ENCODE measurements at places on chromosomes 4 and X. TPM values are rescaled to one million over a fixed set of nuclear protein-coding genes. Genes with fewer than 3 reads are reported as not detected.

The CWH43 gene
- not detected for total RNA-seq

The SEC31A gene
- total RNA-seq = 309 TPM

The MAGEA12 gene
- total RNA-seq = not detected

The HS6ST2 gene
- total RNA-seq = 0.32 TPM

DNA sequence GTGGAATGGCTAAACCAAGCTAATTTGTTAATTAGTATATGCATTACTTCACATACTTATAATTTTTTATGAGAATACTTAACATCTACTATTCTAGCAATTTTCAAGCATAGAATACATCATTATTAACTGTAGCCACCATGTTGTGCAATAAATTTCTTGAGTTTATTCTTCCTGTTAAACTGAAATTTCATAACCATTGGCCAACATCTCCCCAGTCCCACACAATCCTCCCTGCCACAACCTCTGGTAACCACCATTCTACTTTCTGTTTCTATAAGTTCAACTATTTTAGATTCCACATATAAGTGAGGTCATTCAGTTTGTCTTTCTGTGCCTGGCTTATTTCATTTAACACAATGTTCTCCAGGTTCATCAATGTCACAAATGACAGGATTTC lies 208.5 kb downstream of the PPP4R3C start:
- no peak for DNase-seq

DNA sequence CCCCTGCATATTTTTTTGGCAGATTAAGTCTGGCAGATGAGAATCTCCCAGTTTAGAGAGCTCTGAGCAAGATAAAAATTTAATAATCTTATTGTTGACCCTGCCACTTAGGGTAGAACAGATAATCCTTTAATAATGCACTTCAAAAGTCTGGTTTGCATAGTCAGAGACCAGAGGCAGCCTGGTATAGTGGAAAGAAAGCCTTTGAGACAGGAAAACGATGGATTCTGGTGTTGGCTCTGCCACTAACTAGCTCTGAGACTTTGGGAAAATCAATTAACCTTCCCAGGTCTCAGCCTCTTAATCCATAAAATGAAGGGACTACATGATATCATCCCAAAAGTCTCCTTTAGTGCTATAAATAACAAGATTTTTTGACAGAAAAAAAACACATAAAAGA lies 824.5 kb downstream of the STIM2 start:
- no peak for DNase-seq

DNA sequence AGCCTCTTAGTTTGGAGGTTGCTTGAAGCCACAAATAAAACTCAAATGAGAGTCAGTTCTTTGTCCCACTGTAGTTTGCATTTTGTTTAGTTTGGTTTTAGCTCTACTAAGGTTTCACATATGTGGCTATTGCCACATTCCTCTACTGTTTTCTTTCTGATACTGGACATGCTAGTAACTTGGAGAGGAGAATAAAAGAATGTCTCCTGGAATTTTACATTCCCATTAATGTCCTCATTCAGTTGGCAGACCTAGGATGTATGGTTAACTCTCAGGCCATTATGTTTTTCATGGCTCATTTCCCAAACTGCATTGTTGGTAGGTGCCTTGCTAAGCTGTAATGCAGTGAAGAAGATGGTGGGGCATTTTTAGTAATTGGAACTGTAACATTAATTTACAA lies 29.9 kb downstream of the UPRT start:
- DNase-seq = no peak

GRCh38 chrX:120566817-120567216 lies 6.1 kb upstream of the CUL4B start:
- DNase-seq = no peak

GRCh38 chr4:144399927-144400326 lies 246.0 kb upstream of the HHIP start:
- no peak for DNase-seq

DNA sequence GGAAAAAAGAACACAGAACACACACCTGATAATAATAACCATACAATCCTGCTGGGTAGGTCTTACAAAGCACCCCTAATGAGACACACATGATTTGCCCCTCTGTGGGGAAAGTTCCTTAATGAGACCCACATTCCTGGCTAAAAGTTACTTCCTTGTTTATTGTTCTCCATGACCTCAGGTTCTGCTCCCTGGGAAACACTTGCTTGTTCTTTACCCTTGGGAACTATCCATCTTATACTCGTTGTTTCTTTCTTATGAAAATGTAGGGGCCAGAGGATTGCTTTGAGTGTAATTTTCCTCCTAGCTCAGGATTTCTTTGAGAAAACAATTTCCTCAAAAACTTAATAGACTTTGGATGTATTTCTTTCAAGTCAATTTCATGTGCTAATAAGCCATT lies 52.1 kb upstream of the PCDH10 start:
- DNase-seq = no peak

DNA sequence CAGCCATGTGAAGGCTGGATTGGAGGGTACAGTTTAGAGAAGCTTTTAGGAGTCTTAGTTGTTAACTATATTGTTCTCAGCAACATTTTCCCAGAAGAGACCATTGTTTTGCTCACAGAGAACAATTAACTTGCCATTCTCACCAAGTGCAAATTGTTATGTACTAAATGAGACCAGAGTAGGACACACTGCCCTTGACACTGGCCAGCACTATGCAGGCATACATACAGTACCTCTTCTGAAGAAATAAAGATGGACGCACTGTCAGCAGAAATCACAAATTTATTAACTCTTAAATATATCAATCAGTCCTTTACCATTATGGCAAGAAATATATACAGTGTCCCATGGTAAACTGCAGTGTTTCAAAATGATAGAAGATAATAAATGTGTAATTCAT lies 309.4 kb downstream of the CAMK2D start:
- DNase-seq = no peak

DNA sequence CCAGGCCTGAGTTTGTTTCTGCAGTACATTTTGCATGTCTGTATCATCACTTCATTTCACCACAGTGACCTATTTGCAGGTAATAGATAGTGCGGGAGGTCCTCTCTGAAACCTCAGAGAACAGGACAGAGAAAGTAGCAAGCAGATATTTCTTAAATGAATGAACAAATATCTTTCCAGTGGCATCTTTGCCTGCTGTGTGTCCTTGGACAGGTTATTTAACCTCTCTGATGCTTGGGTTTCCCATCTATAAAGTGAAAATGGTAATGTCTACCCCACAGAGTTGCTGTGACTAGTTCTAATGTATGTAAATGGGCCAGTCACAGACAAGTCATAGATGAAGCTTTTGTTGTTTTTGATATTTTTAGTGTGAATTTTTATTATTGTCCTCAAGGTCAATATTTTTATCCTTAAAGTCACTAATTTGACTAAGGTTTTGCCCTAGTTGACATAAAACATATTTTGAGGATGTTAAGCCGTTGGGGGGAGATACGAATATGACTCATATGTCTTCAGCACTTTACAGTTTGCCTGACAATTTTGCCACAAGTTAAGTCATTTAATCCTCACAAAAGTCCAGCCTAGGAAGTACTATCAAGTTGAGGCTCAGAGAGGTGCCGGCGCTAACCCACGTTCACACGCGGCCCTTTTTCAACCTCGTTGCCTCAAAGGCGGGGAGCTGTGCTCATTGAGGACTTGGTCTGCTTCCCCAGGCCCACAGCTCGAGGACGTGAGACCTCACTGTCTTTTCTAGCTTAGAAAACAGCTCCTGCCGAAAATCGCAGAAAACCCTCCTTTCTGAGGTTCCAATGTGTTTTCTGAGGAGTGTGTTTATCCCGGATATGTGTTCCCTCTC lies 126.7 kb upstream of the STX18 start:
- DNase-seq = no peak
